ENCODE measurements at places on chromosomes 5 and 9. TPM values are rescaled to one million over a fixed set of nuclear protein-coding genes. Genes with fewer than 3 reads are reported as not detected.

Gene PRSS3
- 61.2 TPM for total RNA-seq

DNA sequence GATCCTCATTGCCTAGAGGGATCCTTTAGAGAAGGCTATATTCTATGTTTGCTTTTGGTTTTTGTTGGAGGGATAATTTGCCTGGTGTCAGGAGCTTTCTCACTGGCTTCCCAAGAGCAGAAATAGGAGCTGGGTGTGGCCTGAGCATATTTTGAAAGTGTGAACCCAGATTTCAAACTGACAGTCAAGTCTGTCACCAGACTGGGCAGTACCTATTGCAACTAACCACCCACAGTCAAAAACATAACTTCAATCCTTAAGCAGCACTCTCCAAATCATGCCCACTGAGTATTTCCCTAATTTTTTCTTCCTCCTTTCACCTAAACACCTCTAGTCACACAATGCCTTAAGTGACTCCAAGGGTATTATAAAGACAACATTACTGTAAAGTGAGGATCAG is 278.4 kb downstream of the EBF1 start:
- DNase-seq, result no peak

GRCh38 chr5:88713818-88714217 is 169.2 kb downstream of the MEF2C start:
- DNase-seq, result no peak

DNA sequence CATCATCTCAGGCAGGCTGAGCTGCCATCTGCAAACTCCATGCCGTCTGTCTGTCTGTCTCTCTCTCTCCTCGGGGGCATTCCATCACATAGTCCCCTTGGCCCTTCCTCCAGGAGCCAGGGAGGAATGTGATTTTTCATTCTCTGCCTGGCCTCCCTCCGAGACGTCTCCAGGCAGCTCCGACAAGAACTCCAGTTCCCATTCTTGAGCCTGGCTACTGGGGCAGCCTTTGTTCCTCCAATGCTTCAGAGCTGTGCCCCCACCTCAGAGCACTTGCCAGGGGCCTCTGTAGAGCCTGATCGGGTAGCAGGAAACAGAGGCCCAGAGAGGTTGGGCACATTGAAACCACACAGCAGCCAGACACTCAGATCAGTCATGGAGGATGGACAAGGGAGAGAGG is 74.0 kb downstream of the COL27A1 start:
- DNase-seq, result no peak

DNA sequence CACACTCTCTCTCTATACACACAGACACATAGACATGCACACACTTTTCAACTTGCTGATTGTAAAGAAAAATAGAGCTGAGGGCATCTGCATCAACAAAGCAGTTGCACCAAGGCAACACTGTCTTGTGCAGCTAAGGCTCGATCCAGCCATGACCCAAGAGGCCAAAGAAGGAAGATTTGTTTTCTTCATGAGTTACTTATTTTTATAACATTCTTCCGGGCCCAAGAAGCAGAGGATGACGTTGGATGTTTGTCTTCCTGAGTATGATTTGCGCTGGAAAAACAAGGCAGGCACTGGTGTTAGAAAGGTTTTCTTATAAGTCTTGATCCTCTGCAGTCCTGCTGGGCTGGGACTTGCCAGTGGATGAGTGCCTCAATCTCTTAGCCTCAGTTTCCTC is 344.1 kb downstream of the ADAMTS6 start:
- DNase-seq, result no peak

Gene PFN3
- not detected for total RNA-seq

GRCh38 chr5:39760385-39761198 is 335.8 kb upstream of the DAB2 start:
- DNase-seq, result no peak

Gene OTP
- not detected for total RNA-seq

DNA sequence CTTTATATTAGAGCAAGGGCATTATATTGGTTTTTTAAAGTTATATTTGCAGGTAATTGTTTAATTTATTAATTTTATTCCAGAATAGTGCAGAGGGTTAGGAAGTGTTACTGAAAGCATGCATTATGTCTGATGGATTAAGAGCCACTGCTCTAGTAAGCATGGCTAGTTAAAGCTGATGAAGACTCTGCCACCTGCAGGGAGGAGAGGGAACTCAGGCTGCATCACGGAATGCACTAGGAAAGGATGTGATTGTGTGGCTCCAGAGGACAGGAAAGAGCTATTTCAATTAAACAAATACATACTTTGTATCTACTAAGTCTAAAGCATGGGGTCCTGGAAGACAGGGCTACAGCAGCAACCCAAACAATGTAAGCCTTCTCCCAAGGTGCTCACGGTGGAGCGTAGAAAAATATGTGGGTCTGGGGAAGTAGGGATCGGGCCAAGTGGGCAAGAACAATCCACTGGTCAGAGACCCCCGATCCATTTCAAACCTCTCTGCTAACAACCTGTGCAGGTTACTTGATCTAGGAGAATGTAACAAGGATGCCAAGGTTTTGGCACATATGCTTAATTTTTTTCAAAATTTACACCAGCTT is 15.3 kb upstream of the GRXCR2 start:
- peak; percentile 71 for DNase-seq
